ENCODE measurements at places on chromosomes 13 and 19.
A peak's percentile ranks its signal among the peaks of the same experiment; 100 is the strongest.

GRCh38 chr19:46372901-46373490 lies 26.1 kb downstream of the PPP5C start:
- DNase-seq: no peak

GRCh38 chr13:48110931-48111721 lies 16.2 kb upstream of the MED4 start:
- DNase-seq: no peak

- DNase-seq: no peak
Observed at GRCh38 chr19:49875857-49876421, 1.2 kb downstream of the AKT1S1 start.

- DNase-seq: no peak
Observed at GRCh38 chr19:15550929-15551292, 42.6 kb downstream of the CYP4F22 start.

DNA sequence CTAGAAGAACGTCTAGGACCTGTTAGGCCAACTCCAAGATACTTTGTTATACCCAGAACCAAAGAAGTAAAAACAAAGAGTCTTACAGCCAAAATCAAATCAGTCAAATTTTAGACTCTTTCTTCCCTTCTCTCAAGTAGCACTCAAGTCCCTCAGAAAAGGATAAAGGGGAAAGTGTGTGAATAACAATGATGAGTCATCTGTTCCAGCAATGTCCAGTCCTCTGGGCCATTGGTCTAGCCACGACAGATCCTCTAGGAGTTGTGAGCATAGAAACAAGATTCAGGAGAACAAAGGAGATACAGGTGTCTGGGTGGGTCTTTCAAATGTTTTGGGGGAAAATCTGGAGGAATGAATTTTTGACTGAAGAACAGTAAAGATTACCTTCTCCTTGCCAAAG lies 36.3 kb downstream of the STOML3 start:
- no peak for DNase-seq

DNA sequence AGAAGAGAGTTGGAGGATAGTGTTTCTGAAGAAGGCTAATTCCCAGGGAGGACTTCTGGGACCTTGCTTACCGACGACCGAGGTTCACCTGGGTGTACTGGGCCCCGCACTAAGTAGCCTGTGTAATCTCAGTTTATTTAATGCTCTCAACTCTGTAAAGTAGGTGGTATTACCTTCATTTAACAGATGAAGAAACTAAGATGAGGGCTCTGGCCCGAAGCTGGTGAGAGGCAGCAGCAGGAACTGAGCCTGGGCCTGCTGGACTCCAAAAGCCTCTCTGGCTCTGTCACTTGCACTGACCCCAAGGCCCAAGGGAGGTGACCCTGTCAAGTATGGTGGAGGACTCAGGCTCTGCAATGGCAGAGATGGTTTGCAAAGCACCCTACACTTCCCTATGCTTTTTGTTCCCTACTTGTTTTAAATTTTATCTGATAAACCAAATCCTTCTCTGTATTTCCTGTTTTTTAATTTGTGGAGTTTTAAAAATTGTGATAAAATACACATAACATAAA lies 50.6 kb downstream of the GGACT start:
- no peak for DNase-seq

DNA sequence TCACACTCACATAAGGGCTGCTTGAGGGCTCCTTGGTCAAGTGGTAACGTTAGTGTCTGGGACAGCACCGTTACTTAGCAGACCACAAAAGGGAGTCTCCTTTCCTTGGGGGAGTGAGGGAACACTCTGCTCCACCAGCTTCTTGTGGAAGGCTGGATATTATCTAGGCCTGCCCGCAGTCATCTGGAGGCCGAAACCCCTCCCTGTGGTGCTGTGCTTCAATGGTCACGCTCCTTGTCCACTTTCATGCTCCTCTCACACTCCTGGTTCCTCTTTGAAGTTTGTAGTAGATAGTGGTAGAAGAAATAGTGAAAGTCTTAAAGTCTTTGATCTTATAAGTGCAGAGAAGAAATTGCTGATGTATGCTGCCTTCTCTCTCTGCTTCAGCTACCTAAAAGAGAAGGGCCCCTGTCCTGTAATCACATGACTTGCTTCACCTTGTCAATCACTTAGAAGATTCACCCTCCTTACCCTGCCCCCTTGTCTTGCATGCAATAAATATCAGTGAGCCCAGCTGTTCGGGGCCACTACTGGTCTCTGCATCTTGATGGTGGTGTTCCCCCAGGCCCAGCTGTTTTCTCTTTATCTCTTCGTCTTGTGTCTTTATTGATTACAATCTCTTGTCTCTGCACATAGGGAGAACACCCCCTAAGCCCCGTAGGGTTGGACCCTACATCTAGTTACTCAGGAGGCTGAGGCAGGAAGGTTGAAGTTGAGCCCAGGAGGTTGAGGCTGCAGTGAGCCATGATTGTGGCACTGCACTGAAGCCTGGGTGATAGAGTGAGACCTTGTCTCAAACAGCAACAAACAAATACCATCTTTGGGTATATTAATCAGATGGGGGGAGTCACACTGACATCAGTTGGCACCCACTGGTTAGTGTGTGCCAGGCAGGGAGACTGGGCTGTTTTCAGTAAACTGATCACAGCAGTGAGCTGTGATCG lies 11.6 kb upstream of the MZF1 start:
- no peak for DNase-seq

GRCh38 chr19:29945017-29945416 lies 3.0 kb downstream of the URI1 start:
- DNase-seq: no peak

- peak; percentile 54 for DNase-seq
Observed at GRCh38 chr13:40113643-40114304, 458.3 kb downstream of the COG6 start.

DNA sequence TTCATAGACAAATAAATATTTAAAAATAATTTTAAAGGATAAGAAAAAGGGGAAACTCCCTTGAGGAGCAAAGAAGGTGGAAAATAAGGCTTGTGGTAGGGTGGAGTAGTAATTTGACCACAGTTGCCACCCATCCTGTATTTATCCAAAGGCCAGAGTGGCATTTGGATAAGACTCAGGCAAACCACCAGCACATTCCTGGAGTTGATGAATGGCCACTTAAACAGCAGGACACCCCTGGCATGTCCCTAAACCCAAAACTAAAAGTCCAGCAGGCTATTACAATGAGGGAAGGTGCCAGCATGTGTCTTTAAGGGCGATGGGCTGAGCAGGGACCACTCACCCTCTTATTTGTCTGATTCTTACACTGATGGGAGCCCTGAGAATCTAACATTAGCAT lies 9.8 kb upstream of the FRY start:
- no peak for DNase-seq

DNA sequence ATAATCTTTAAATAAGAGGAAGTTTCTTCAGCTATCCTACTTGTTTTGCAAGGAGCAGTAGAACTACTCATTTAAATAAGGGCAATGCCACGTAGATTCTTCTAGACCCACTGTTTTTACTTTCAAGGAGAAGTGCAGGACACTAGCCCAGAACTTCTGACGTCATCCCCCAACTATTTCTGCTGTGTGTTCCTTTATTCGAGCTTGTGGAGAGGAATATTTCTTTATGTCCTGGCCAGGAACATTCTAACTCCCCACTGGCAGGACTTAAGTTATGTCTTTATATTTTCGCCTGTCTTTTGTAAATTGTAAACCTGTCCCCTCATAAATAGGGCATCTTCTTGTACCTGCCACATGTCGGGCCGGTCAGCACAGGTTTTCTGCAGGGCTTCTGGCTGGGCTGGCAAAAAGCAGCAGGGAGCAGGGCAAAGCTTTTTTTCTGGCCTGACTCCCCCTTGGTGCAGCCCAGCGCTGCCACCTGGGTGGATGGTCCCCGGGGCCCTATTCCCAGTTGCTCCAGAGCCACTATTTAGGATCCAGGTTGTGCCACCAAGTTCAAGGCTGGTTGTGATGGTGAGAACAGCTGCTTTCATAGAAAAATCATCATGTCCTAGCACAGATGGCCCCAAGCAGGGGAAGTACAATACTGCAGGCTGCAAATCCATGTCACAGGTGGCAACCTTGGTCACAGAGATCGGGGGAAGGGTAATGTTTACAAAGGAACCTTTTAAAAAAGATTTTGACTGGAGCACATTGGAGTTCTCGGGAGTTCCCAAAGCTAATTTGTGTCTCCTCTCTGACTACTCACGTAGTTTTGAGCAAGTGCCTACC lies 1.8 kb downstream of the MBNL2 start:
- peak; percentile 86 for DNase-seq

DNA sequence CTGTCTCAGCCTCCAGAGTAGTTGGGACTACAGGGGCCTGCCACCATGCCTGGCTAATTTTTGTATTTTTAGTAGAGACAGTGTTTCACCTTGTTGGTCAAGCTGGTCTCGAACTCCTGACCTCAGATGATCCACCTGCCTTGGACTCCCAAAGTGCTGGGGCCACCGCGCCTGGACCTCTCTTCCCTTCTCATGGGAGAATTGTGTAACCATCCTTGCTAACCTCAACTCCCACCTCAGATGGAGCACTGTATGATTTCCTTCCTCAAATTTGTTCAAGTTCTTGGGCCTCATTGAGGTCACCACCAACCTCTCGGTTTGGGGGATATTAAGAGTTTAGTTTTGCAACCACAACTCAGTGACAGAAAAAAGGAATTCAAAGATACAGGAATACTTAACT lies 10.7 kb downstream of the LILRA5 start:
- no peak for DNase-seq

GRCh38 chr13:52950436-52950956 lies 78.1 kb upstream of the OLFM4 start:
- no peak for DNase-seq

DNA sequence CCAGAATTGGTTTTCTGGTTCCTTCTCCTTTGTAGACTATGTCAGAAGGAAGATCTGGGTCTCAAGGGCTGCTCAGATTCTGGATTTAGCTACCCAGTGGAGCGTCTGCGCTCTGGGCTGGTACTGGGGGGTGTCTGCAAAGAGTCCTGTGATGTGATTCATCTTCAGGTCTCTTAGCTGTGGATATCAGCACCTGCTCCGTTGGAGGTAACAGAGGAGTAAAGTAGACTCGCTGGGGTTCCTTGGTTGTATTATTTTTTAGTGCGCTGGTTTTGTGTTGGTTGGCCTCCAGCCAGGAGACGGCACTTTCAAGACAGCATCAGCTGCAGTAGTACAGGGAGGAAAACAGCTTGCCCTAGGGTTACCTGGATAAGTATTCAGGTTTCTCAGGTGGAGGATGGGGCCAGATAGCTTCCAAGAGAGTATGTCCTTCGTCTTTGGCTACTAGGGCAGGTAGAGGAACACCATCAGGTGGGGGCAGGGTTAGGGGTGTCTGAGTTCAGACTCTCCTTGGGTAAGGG lies 10.4 kb upstream of the KLK15 start:
- no peak for DNase-seq

GRCh38 chr13:24459234-24459633 lies 53.3 kb downstream of the PARP4 start:
- no peak for DNase-seq

DNA sequence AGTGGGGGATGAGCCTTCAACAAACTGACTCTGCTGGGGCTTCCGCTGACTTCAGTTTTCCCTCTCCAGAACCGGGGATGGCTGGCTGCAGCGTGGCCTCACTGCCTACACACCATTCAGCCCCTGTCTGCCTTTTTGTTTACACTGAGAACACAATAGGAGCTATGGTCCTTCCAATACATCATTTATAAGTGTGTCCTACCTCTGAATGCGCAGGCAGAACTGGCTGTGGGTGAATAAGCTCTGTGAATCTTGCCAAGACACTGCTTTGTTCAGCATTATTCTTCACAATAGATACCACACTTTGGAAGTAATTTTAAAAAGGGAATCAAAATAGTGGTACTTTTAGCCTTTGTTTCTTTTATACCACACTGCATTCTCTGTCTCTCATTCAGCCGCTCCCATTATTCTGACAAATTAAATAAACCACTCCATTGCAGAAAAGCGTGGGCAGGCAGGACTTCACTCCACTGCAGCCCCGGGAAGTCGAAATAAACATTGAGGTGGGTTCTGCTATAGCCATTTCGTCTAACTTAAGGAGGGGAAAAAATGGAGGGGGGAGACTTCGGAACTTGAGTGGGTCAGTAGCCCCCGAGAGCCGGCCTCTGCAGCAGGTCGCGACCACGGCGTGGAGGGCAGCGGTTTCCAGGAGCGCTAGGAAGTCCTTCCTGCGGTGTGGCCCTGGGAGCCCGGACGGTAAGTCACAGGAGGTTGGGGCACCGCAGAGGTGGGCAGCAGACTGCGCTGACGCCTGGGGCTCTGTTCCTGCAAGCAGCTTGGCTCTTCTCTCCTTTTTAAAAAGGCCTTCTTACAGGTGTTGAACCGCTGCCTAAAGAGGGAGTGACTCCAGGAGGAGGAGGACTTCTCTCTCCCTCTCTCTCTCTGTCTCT lies 94.8 kb upstream of the SOX1 start:
- no peak for DNase-seq

DNA sequence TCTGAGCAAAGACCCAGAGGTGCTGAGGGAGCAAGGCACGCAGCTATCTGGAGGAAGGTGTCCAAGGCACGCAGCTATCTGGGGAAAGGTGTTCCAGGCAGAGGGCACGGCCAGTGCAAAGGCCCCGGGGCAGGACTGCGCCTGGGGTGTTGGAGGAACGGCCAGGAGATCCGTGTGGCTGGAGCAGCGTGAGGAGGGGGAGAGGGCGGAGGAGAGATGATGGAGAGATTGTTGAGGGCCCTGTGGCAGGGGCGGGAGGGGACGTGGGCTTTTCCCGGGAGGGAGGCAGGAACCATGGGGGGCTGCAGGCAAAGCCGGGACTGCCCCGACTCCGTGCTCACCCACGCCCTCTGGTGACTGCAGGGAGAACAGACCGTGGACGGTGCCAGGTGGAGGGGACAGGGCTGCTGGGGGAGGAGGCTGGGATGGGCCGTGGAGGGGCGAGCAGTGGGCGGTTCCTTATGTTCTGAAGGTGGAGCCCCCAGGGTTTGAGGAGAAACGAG lies 13.3 kb upstream of the MISP start:
- DNase-seq: no peak

- no peak for DNase-seq
Observed at GRCh38 chr13:74708629-74709028, 574.4 kb upstream of the KLF12 start.

DNA sequence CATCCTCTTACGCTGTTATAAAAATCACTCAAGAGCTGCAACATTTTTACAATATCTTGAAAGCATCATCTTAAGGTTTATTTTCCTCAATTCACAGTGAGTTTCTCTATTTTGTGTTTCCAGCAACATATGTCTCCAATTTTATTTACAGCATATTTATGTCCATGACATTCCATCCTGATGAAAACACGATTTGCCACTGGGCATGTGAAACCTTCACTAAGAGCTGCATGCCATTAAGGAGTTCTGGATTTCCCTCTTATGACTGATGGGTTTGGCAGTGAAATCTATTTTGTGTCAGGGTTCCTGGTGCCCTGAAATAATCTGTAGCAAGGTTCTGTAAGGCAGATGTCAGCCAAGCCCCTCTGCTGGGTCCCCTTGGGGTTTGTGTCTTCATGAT lies 527.6 kb upstream of the KLF12 start:
- no peak for DNase-seq

- no peak for DNase-seq
Observed at GRCh38 chr13:111159362-111160320, 44.5 kb downstream of the ARHGEF7 start.

- no peak for DNase-seq
Observed at GRCh38 chr13:82947191-82947621, 935.1 kb downstream of the SLITRK1 start.

GRCh38 chr13:75402787-75403186 lies 79.2 kb downstream of the TBC1D4 start:
- no peak for DNase-seq

GRCh38 chr13:28754698-28755545 lies 36.2 kb upstream of the SLC46A3 start:
- no peak for DNase-seq

GRCh38 chr13:81031996-81032395 lies 691.1 kb upstream of the SPRY2 start:
- no peak for DNase-seq

Measured in epithelial cell of proximal tubule (primary cell).